ENCODE measurements at places on chromosomes 12 and 14.
A peak's percentile ranks its signal among the peaks of the same experiment; 100 is the strongest.

GRCh38 chr12:114335607-114336006 lies 70.3 kb downstream of the TBX5 start:
- DNase-seq, result no peak

GRCh38 chr12:119704065-119704747 lies 36.3 kb downstream of the PRKAB1 start:
- no peak for DNase-seq

DNA sequence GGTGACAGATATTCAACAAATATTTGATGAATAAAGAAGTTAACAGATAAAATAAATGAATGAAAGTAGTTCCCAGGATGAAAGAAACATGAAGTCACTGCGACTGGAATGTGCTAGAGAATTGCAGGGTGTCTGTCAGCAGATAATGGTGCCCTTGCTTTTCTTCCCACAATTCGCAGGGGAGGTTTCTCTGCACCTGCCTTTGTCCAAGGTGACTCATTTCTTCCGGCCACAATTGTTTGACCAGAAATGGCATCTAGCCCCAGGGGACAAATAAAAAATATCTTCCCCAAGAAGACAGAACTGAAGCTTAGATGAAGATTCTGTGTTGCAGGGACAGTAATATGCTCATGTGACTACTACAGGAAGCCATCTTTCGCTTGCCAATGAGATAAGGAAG lies 316.1 kb upstream of the TBX3 start:
- DNase-seq, result no peak

GRCh38 chr14:58637391-58638230 lies at the start of gene DACT1:
TSS of gene DACT1 (plus strand) at chr14:58637962. CDS start at chr14:58638203, 241 bp downstream.
- DNase-seq, result peak; percentile 58

DNA sequence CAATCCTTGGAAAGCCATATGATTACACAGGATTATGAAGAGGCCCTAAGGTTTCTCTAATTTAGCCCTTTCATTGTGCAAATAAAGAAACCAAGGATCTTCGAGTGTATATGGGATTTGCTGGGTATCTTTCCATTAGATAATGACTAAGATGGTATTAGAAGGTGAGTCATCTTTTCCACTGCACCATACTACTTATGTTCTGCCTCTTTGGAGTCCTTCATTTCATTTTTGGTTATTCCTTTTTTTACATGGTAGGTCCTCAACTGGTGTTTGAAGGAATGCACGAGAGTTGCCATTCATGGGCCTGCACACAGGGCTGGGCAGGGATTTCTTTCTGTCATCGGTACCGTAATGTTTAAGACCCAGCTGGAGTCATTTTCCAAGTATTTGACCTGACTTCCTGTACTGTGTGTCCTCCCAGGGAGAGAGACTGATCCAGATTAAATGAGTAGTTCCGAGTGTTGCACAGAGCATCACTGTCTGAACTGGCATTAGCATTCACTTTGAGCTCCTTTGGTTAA lies 85.7 kb downstream of the BORCS5 start:
- no peak for DNase-seq

DNA sequence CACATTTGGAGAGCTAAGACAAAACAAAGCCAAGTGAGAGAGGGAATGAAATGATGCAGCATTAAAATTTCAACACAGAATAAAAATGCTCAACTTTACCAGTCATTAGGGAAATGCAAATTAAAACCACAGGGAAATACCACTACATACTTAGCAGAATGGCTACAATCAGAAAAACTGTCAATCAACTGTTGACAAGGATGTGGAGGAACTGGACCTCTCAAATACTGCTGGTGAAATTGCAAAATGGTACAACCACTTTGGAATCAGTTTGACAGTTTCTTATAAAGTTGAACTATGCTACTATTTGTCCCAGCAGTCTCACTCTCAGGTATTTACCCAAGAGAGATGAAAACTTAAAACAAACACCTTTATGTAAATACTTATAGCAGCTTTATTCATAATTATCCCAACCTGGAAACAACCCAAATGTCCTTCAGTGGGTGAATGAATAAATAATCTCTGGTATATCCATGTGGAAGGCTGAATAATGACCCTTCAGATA lies 43.8 kb upstream of the KTN1 start:
- no peak for DNase-seq

GRCh38 chr12:120468325-120468820 lies 1.2 kb downstream of the SRSF9 start:
- DNase-seq, result peak; percentile 27

GRCh38 chr12:25929142-25929541 lies 29.3 kb upstream of the RASSF8 start:
- no peak for DNase-seq

DNA sequence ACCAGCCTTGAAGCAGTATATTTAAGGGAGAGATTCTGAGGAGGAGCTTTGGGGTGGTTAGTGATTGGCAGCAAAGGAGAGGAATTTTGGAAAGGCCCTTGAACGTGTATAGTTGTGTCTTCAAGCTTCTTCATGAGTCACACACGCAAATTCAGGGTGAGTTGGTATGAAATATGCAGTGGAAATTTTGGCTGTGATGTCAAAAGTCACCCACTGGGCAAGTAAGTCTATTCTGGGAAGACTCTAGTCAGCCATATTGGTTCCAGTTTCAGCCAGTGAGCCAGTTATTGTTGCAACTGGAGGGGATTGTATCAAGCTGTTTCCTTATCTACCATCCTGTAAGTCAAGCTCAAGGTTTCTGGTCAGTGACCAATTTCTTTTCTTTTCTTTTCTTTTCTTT lies 32.0 kb upstream of the VASH1 start:
- DNase-seq, result no peak

DNA sequence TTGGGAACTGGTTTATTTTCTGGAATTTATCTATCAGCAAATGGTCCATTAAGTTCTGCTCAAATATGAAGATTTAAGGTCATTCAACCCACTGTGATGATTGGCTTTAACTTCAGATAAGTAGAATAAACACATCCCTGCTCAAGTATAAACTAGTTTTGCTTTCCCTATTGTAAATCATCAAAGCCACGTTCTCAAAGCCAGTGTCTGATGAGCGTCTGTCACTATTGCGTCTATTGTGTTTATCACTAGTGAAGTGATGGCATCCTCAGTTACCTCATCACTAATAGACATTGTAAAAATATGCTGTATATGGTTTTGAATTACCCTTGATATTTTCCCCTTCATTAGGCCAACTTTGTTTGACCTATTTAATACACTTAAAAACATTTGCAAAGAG lies 351.3 kb downstream of the BCAT1 start:
- DNase-seq, result no peak

DNA sequence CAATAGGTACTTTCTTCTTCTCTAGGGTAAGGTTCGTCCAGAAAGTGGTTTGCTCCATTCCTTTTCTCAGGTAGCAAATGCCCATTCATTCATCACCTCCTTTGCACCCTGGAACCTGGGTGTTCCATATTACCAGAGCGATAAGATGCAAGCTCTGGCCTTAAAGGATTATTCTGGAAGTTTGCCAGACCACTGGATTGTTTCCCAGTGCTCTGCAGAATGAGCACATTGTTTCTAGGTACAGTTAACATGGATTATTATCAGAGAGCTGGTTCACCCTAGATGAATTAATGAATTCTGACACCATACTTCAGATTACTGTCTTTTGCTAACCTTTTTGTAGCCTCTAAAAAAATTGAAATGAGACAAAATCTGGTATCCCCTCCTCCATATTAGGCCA lies 170.9 kb upstream of the BMP4 start:
- DNase-seq, result no peak

DNA sequence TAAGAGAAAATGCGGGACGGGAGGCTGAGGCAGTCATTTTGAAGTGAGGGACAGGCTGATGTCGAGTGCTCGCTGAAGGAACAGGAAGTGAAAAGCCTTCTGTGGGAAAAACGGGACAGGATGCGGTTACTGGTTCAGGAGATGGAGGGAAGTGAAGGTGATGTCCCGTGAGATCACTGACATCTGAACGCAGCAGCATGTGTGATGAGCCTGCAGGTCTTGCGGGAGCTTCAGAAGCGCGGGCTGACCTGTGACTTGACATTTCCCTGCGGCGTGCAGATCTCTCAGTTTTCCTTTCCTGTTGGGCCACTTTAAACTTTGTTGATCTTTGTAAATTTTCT lies 77.8 kb downstream of the DDX51 start:
- DNase-seq, result no peak

DNA sequence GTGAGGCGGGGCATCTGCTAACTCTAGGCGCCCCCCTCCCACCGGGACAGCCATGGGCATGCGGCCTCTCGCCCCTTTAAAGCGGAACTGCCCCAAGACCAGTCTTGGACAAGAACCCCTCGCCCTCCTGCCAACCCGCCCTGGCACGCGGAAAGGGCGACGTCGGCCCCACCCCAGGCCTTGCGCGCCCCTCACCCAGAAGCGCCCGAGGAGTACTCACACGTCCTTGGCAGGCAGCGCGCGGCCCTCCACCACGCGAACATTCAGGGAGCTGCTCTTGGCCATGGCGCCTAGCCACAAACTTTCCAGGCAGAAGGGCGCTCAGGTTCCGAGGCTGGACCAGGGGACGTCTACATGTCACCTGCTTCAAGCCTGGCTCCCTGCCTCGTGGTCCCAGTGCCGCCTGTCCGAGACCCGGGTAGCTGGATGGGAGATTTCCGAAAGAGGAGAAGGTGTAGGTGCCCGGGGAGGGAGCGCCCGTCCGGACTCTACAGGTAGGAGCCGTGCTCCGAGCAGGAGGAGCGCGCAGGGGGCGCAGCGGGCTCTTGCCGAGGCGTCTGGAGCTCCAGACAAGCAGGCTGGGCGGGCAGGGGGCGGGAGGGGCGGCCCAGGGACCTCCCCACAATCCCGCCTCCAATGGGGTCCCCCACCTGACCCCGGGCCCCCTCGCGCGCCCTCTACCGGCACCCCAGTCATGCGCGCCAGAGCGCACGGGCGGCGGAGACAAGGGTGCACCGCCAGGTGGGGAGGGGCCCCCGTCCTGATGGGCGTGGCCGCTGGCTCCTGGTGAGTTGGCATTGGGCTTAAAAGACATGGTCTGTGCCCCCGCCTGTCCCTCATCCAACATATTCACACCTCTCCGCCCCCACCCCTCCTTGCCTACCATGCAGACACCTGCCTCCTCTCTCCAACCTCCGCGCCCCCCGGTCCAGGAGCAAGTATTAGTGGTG lies at the start of gene RASAL1:
RASAL1 (minus strand) TSS at position 584 of the 950 bp plus-strand sequence; CDS start at position 285, 299 bp downstream.
- peak; percentile 86 for DNase-seq

- no peak for DNase-seq
These were observed 485 bp upstream of the PNMA1 start for GRCh38 chr14:73714656-73715081.

DNA sequence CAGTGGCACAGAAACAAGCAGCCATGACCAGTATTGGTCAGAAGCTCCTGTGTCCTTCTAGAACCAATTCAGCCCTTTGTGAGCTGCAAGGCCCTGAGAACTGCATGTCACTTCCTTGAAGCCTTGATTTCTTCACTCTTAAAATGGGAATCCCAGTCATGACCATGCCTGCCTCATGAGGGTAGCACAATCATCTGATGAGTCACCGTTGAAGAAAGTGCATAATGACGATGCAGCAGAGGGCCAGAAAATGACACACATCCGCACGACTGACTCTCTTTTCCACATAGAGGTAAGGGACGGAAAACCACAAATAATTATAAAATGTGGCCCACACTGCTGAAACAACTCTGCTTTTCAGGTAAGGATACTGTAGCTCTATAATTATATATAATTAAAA lies 777.4 kb downstream of the BCL11B start:
- no peak for DNase-seq

DNA sequence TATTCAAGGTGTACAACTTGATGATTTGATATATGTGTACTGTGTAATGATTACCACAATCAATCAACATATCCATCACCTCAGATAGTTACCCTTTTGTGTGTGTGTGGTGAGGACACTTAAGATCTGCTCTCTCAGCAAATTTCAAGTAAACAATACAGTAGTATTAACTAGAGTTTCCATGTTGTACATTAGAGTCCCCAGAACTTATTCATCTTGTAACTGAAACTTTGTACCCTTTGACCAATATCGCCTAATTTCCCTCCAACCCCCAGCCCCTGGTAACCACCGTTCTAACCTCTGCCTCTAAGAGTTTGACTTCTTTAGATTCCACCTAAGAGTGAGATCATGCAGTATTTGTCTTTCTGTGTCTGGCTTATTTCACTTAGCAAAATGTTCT lies 12.1 kb downstream of the ADCK1 start:
- DNase-seq, result no peak

DNA sequence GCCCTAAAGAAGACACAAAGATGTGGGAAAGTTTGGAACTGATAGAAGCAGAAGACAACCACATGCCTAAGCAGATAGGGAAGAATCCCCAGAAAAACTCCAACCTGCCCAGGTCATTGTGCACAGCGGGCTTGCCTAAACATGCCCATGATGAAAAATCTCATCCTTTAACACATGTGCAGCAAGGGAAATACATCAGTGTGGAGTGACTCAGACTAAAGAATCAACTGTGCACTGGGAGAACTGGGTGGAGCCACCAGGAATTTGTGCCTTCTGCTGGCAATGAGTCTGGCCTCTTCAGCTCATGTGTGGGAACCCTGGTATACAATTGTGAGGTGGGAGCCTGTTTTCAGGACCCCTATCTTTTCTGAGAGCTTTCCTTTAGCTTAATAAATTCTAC lies 398.5 kb downstream of the FSCB start:
- no peak for DNase-seq

DNA sequence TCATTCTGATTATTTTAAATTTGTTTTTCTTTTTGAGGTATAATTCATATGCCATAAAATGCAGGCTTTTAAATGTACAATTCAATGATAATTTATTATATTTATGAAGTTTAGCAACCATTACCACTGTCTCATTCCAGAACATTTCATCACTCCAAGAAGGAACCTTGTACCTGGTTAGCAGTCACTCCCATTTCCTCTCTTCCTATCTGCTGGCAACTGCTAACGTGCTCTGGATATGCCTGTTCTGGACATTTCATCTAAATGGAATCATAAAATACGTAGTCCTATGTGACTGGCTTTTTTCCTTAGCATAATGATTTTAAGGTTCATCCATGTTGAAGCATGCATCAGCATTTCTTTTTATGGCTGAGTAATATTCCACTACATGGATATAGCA lies 15.5 kb downstream of the CPSF6 start:
- DNase-seq, result no peak

- no peak for DNase-seq
These were observed 61.9 kb upstream of the MAX start for GRCh38 chr14:65164068-65164824.

DNA sequence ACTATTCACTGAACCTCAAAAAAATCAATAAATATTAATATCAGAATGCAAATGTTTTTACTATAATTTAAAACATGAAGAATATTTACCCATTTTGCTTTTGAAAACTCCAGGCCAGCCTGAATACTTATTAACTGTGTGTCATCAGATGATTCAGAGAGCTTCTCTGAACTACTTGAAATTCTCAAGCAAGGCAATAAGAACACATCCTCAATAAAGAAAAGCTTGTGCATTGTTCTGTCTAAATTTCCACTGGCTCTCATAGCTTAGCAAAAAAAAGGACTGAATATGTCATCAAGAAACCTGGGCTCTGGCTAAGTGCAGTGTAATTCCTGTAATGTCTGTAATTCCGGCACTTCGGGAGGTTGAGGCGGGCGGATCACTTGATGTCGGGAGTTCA lies 194.1 kb downstream of the BTG1 start:
- no peak for DNase-seq

- no peak for DNase-seq
These were observed 476.6 kb upstream of the TMEM132C start for GRCh38 chr12:127790376-127790775.

- no peak for DNase-seq
These were observed 412 bp upstream of the SNW1 start for GRCh38 chr14:77761205-77761931.

- DNase-seq, result no peak
These were observed 5.0 kb upstream of the TINF2 start for GRCh38 chr14:24247422-24247821.
